ENCODE measurements at places on chromosomes 5 and 9.
A peak's percentile ranks its signal among the peaks of the same experiment; 100 is the strongest.

GRCh38 chr5:141517880-141518617 is 29.2 kb downstream of the PCDHGC5 start:
- DNase-seq = no peak

GRCh38 chr9:126472198-126472947 is 141.4 kb upstream of the LMX1B start:
- no peak for DNase-seq

DNA sequence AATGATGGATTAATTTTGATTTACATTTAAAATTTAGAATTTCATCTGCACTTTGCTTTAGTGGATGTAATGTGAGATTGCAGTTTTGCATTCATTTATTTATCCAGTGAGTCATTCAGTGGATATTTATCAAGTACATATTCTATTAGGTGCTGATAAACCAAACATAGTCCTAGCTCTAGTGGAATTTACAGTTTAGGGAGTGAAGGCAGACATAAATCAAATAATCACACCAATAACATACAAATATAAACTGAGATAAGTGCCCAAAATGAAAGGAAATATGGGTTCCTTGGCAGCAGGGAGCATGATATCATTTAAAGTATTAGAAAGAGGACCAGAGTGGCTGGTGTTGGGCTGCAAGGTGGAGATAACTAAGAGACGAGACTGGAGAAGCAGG is 14.7 kb upstream of the NIPBL start:
- no peak for DNase-seq

DNA sequence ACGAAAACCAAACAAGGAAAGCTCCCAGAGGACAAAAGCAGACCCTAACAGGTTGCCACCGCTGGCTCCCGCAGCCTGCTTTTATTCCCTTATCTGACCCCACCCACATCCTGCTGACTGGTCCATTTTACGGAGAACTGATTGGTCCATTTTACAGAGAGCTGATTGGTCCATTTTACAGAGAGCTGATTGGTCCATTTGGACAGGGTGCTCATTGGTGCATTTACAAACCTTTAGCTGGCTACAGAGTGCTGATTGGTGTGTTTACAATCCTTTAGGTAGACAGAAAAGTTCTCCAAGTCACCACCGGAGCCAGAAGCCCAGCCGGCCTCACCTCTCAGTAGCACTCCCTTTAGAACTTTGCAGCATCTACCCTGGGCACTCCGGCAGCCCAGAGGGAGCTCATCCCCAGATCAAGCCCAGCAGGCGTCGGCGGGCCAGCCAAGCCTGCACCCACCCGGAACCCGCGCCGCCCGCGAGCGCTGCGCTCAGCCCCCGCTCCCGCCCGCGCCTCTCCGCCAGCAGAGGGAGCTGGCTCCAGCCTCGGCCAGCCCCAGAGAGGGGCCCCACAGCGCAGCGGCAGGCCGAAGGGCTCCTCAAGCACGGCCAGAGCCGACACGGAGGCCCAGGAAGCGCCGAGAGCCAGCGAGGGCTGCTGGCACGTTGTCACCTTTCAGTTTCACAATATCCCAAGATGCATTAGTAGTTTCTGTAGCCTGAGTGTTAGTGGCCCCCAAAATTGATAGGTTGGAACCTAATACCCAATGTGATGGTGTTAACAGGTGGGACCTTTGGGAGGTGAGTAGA is 35.3 kb upstream of the CLPTM1L start:
- DNase-seq = peak; percentile 27

- no peak for DNase-seq
Measured at GRCh38 chr9:81912135-81912534, 16.1 kb upstream of the SPATA31D4 start.

DNA sequence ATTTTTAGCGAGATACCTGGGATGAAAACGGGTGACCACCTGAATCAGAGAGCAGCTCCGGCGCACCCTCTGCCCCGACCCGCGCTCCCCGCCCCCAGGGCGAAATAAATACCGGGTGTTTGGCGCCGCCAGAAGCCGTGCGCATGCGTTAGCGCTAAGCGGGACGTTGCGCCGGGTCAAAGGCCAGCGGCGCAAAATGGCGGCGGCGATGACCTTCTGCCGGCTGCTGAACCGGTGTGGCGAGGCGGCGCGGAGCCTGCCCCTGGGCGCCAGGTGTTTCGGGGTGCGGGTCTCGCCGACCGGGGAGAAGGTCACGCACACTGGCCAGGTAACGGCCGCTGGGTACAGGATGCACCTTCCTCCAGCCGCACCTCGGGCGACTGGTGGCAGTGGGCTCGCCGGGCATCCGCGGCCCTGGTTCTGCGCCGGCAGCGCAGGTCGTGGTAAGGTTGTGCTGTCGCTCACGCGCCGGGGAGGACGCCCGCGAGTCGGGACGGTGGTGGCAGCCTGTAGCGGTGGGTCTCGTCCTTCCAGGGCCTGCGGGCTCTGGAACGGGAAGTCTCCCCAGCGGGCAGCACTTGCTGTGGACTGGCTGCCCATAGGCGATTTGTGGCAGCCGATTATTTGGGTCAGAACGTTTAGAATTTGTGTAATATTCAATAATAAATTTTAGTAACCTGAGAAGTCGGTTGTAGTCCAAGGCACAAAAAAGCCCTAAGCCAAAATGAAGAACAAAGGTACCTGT is at the start of gene NDUFS6:
TSS of gene NDUFS6 (plus strand) at position 186 of the 745 bp plus-strand sequence. CDS start at position 197, 11 bp downstream.
- DNase-seq = peak; percentile 66

GRCh38 chr9:5042661-5043178 is 57.6 kb downstream of the JAK2 start:
- DNase-seq = no peak

GRCh38 chr5:146329697-146330096 is 8.9 kb upstream of the POU4F3 start:
- DNase-seq = no peak

GRCh38 chr9:127556871-127557270 is 55.2 kb upstream of the STXBP1 start:
- DNase-seq = no peak

GRCh38 chr5:82405618-82406204 is 127.6 kb upstream of the RPS23 start:
- DNase-seq = no peak

GRCh38 chr9:20620650-20621470 is 1.4 kb downstream of the MLLT3 start:
- peak; percentile 14 for DNase-seq

- DNase-seq = no peak
Measured at GRCh38 chr5:113020461-113021273, 44.1 kb downstream of the DCP2 start.
